ENCODE measurements at places on chromosomes 1 and 21.

DNA sequence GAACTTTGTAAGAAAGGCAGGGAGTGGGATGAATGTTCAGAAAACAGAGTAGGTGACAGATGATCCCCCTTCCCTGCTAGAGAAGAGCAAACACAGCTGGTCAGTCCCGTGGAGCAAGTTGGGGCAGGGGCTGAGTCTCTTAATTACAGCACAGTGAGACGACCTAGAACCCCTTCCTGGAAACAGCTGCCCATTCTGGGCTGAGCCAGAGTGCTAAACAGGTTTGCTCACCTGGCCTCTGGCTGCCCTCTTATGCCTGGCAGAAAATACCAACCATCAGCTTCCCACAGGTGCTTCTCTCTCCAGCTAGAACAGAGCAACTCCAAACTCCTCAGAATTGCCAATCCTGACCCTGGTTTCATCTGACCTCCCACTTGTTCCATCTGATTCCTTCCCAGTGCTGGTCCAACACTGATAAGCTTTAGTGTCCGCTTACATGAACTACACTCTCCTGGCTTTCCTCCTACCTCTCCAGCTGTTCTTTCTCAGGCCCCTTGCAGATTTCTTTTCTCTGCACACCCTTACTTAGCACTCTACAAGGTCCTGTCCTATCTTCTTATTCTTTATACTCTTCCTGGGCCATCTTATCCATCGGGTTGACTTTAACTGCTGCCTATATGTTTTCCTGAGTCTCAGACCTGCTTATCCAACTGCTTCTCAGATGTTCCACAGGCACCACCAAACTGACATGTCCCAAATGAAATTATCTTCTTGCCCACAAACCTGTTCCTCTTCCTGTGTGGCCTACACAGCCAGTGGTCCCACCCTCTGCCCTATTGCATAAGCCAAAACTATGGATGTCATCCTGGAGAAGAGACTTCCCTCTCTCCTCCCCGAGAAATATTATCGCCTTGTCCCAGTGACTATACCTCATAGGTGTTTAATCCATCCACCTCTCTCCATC lies 22.6 kb upstream of the COL9A2 start:
- peak overlapping the region; percentile 72 for H3K27ac ChIP-seq
- DNase-seq = no peak
- peak overlapping the region; percentile 4 for H3K4me3 ChIP-seq

GRCh38 chr1:95578462-95578861 lies 344.5 kb downstream of the RWDD3 start:
- H3K27ac ChIP-seq = no peak overlapping the region
- no peak for DNase-seq
- H3K27me3 ChIP-seq = no peaks in the 10 kb centered on the region
- H3K36me3 ChIP-seq = no peaks in the 10 kb centered on the region
- no peak overlapping the region for H3K4me3 ChIP-seq
- no peaks in the 10 kb centered on the region for H3K4me1 ChIP-seq

- peaks cover 26% of the 10 kb centered on the region for H3K4me1 ChIP-seq
- no peaks in the 10 kb centered on the region for H3K27me3 ChIP-seq
- no peak overlapping the region for H3K27ac ChIP-seq
- H3K36me3 ChIP-seq = peaks cover 5% of the 10 kb centered on the region
- H3K4me3 ChIP-seq = no peak overlapping the region
- no peak for DNase-seq
Observed at GRCh38 chr1:65458730-65459396, 38.4 kb downstream of the LEPR start.

- no peaks in the 10 kb centered on the region for H3K36me3 ChIP-seq
- H3K27me3 ChIP-seq = peaks cover 14% of the 10 kb centered on the region
- H3K4me1 ChIP-seq = peaks cover 12% of the 10 kb centered on the region
- no peak overlapping the region for H3K4me3 ChIP-seq
Observed at GRCh38 chr1:116122955-116123757, 12.0 kb downstream of the MAB21L3 start.

- H3K4me1 ChIP-seq = peaks cover 14% of the 10 kb centered on the region
- no peak overlapping the region for H3K27ac ChIP-seq
- no peak overlapping the region for H3K4me3 ChIP-seq
- H3K36me3 ChIP-seq = peaks cover 36% of the 10 kb centered on the region
- H3K27me3 ChIP-seq = no peaks in the 10 kb centered on the region
Observed at GRCh38 chr1:222634180-222635013, 16.5 kb downstream of the MIA3 start.

- peaks cover 24% of the 10 kb centered on the region for H3K4me1 ChIP-seq
- H3K27me3 ChIP-seq = no peaks in the 10 kb centered on the region
- H3K36me3 ChIP-seq = peaks cover 6% of the 10 kb centered on the region
- no peak overlapping the region for H3K4me3 ChIP-seq
- no peak overlapping the region for H3K27ac ChIP-seq
Observed at GRCh38 chr21:29174607-29175013, 44.2 kb downstream of the MAP3K7CL start.

DNA sequence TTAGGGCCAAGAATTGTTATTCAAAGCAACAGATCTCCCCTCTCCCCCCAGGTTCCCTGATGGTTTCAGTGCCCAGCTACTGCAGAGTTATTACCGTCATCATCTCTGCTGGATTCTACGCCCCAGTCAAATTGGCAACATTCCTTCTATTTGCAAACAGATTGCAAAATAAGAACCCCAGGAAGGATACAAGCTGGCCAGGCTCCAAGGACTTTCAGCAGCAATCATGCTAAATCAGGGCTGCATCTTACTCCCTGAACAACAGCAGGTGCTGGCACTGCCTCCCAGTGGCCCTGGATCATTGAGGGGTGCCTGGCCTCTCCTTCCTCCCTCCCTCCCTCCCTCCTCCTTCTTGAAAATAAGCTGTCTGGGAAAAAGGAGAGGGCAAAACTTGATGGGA lies 521.6 kb upstream of the BEND5 start:
- H3K27me3 ChIP-seq = no peaks in the 10 kb centered on the region
- DNase-seq = no peak
- H3K27ac ChIP-seq = no peak overlapping the region
- H3K4me1 ChIP-seq = no peaks in the 10 kb centered on the region

DNA sequence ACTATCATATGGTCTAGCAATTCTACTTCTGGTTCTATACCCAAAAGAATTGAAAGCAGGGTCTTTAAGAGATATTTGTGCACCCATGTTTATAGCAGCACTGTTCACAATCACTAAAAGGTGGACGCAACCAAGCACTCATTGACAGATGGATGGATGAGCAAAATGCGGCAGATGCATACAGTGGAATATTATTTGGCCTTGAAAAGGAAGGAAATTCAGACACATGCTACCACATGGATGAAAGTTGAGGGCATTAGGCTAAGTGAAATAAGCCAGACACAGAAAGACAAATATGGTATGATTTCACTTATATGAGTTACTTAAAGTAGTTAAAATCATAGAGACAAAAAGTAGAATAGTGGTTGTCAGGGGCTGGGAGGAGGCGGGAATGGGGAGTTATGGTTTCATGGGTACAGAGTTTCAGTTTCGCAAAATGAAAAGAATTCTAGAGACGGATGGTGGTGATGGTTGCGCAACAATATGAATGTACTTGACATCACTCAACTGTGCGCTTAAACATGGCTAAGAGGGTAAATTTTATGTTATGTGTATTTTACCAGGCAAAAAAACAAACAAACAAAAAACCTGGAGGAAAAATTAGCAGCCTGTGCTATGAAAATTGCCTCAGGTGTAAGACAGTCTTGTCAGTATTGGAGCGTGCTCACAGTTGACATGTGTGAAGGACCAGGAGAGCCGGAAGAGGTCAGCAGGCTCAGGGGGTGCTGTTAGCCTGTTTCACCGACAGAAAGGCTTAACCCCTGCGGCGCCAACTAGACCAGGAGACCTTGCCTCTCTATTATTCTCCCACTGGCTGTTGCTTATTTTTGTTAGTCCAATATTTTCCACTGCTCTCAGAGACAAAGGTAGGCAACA lies 26.5 kb downstream of the CD247 start:
- no peak for DNase-seq
- H3K36me3 ChIP-seq = peaks cover 54% of the 10 kb centered on the region
- peak overlapping the region; percentile 88 for H3K27ac ChIP-seq
- H3K4me1 ChIP-seq = peaks cover 92% of the 10 kb centered on the region
- H3K27me3 ChIP-seq = no peaks in the 10 kb centered on the region
- peak overlapping the region; percentile 70 for H3K4me3 ChIP-seq

- peaks cover 6% of the 10 kb centered on the region for H3K27me3 ChIP-seq
- no peak for DNase-seq
- no peak overlapping the region for H3K27ac ChIP-seq
- H3K4me3 ChIP-seq = no peak overlapping the region
Observed at GRCh38 chr1:152170287-152170905, 11.4 kb upstream of the RPTN start.
